ENCODE measurements at places on chromosomes 12 and 14.

DNA sequence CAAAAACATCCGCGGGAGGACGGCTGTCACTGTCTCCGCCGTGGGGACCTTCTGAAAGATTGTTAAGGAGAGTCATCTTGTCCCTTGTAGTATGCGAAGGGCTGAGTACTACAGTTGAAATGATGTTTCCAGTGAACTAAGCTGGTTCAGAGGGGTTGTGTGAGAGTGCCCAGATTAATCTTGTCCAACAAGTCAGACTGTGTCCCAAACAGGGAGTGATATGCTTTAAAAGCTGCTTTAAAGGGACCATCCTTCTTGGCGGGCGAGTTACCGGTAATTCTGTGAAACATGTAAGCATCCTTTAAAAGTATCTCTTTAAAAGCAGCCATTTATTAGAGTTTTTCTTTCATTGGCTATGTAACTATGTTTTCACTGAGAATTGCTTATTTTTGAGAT is 1.1 kb downstream of the WDR20 start:
- DNase-seq = no peak

GRCh38 chr12:121939186-121939585 is 20.8 kb downstream of the CFAP251 start:
- no peak for DNase-seq

DNA sequence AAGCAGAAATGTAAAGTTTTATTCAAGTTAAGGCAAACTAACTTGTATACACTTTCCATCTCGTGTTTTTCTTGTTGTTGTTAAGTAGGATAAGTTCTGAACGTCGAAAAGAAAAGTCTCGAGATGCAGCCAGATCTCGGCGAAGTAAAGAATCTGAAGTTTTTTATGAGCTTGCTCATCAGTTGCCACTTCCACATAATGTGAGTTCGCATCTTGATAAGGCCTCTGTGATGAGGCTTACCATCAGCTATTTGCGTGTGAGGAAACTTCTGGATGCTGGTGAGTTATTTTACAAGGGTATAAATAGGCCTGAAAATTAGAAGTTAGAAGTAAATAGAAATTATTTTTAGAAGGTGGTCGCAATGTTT is 25.0 kb downstream of the HIF1A start:
- DNase-seq = peak; percentile 63

DNA sequence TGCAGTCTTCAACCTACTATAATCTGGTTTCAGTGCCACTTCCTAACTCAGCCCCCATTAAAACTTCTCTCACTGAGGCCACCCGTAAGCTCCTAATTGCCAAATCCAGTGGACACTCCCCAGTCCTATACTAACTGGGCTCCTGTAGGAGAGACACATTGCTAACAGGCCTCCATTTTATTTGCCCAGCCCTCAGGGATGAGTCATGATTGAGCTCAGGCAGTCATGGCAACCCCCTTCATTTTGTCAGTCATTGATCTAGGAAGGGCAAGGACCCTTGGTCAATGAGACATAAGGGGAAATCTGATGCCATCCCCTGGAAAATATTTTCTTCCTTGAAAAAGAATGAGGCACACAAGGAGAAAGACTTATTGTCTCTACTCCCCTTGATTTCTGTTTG is 70.1 kb upstream of the HIF1A start:
- no peak for DNase-seq

DNA sequence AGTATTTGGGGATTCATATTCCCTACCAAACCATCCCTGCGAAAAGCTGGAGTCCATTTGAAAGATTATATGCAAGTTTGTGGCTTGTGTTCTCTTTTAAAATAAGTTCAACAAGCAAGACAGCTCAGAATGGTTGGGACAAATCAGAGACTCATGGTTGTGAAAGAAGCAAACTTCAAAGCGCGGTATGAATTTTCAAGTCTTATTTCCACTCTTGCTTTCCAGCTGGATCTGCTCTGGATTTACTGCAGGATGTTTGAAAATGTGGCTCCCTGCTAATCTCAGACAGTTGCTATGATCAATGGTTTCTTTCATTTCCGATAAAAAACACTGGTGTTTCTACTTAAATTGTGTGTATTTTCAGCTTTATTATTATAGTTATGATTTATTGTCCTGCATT is 477.5 kb downstream of the RAD51B start:
- no peak for DNase-seq

GRCh38 chr12:23431006-23431405 is 518.5 kb downstream of the SOX5 start:
- no peak for DNase-seq

DNA sequence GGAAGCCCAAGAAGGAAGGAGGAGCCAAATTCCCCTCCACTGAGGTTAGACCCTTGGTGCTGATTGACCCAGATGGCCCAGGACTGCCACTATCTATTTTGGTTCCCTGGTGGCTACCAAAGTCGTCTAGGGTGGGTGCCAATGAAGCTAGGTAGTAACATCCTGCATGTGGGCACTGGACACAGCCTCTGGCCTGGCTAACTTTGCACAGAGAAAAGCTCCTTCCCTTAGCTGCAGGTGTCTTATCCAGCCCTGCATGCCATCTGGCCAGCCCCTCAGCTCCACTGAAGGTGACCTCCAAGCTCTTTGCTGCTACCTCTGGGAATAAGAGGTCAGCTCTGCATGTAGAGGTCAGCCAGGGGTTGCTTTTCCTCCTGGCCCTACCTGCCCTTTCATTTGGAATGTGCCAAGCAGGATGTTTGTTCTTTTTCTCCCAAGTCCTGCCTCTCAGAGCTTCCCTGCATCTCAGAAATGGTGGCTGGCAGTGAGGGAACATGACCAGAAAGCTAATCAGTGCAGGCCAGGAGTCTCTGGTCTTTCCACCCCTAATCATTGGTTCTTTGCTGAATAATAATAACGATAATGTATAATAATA is 34.0 kb downstream of the JDP2 start:
- DNase-seq = no peak

All from cardiac fibroblast (primary cell).